ENCODE measurements at places on chromosomes 11 and 22.

GRCh38 chr11:71472941-71473792, 20.2 kb downstream of the NADSYN1 start:
- no peak for DNase-seq

DNA sequence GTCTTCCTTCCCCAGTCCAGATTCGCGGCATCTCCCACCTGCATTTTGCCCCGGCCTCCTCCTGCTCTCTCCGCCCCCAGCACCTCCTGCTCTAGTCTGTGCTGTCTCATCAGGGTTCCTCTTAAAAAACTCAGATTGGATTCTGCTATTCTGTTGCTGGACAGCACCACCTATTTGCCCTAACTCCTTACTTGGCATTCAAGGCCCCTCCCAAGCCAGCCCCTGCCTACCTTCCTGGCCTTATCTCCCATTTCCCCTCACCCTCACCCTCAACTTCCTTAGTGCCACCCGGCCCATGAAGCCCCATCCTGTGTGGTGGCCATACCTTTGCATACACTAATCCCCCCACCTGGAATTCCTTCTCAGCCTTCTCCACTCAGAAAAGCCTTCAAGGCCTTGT, 59.9 kb upstream of the PRDM11 start:
- no peak for DNase-seq

DNA sequence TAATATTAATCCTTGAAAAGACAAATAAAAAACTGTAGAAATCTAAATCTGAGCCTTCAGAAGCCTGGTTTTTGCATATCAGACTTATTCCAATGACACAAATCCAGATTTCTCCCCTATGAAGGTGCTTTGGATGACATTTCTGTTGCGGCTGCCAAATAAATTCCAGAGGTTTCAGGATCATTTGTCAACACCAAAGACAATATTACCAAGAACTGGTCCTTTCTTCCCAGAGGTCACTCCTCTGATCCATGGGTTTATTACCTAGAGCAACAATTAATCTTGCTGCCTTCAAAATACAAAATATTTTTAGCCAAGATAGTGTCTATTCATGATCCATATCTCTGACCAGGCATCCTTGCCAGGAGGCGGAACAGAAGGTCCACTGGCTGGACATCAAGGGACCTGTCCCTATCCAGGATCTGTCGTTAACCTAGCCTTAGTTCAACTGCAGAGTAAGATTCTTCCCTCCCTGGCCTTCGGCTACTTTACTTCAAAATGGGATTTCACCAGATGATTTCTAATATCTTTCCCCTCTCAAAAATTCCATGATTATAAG, 4.9 kb downstream of the CADM1 start:
- DNase-seq: peak; percentile 13

GRCh38 chr11:114134870-114135269, 75.4 kb downstream of the ZBTB16 start:
- no peak for DNase-seq

GRCh38 chr11:2157294-2158040, 3.5 kb downstream of the INS start:
- DNase-seq: no peak

GRCh38 chr22:47049078-47049624, 286.7 kb downstream of the TBC1D22A start:
- DNase-seq: no peak

DNA sequence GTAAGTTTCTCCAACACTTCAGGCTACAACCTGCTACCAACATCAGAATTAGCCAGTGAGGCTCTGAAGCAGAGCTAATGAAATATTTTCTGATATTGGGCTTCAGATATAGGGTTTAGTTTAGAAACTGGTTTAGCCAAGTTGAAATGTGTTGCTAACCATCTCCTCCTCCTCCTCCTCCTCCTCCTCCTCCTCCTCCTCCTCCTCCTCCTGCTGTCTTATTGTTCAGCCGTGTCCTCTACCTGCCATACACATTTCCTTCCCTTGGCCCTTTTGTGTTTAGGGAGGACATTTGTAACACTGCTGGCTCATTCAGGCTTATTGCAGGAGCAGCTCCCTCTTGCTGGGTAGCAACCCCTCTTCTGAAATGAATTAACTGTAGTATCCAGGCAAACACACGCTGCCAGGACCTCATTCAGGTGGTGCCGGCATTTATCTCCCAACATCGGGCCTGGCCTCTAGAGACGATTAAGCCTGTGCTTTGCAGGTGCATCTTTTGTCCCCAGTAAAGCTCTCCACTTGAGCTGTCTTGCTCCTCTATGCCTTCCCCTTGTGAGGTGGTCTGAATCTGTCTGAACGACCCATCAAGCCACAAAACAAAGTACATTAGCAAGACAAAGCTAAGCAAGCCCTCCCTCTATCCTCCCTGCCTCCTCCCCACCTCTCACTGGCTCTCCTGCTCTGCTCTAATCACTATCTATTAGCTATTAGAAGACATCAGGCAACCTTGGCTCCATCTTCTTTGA, 82.9 kb downstream of the KCNJ1 start:
- DNase-seq: no peak

GRCh38 chr11:128504486-128504885, 82.9 kb downstream of the ETS1 start:
- DNase-seq: no peak

GRCh38 chr11:64243236-64243854, 2.5 kb downstream of the FKBP2 start:
- DNase-seq: no peak

GRCh38 chr11:64522036-64522435, 69.0 kb upstream of the SLC22A12 start:
- DNase-seq: no peak

DNA sequence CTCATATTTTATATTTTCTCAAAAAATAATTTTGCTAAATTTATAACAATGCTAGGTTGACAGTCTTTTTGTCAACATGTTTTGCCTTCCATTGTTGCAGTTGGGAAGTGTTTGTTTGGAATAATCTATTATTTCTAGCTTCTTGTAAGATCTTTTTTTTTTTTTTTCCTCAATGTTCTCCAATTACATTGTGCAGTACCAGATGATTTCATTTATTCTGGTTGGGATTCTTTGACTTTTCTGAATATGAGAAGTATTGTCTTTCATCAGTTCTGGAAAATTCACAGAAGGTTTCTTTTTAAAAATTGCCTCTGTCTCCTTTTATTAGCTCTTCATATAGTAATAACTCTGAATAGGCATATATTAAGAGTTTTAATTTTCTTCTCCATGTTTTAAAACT, 245.4 kb downstream of the DYNC2H1 start:
- DNase-seq: no peak

DNA sequence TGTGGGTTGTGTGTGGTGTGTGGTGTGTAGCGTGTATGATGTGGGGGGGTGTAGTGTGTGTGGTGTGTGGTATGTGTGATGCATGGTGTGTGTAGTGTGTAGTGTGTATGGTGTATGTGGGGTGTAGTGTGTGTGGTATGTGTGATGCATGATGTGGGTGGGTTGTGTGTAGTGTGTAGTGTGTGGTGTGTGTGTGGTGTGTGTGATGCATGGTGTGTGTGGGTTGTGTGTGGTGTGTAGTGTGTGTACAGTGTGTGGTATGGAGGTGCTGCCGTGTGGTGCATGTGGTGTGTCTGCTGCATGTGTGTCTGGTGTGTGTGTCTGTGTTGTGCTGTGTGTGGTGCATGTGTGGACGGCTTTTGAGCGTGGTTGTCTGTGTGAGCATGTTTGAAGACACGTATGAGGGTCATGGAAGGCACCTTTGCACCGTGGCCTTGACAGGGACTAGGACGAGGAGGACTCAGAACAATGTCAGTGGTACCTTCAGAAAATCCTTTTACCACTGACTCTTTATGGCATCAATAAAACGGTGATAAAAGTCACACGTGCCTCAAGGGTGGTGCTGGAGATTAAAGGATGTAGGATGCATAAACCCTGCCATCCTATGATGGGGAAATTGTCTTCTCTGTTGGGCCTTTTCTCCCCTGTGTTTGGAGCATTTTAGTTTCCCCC, 328.7 kb upstream of the B3GAT1 start:
- no peak for DNase-seq

DNA sequence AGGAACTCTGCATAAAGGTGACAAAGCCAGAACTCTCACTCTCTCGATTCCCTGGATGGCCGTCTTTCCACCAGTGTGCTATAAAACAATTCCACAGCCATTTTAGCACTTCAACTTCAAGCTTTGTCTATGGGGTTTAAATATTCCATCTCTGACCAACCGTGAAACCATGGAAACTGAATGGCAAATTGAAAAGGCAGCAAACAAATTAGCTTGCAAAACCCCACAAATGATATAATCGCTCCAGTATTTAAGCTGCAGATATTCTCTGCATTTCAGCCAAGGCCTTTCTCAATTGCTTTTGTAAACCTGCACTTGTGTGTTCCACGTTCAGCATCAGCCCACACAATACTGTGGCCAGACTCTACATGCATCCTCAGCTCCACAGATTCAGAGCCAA, 131.7 kb upstream of the ISX start:
- no peak for DNase-seq

- no peak for DNase-seq
Observed at GRCh38 chr11:128852327-128853023, 14.6 kb downstream of the KCNJ1 start.

- peak; percentile 79 for DNase-seq
Observed at GRCh38 chr11:87352759-87353707, 315.3 kb downstream of the TMEM135 start.

DNA sequence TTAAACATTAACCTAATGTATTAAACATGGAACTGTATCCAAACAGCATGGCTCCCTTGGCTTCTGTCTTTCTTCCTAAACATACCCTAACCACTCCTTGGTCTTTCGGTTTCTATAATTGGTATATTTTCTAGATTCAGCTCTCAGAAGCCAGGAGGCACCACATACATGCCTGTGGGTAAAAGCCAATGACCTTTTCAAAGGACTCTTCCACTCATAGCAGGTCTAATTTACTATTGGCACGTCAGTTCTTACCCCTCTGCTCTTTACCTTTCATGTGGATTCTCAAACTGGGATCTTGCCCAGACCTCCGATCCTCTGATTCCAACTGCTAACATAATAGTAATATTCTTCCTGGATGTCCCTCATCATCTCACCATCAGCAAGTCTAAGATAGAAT, 835.1 kb downstream of the NTM start:
- no peak for DNase-seq

- no peak for DNase-seq
Observed at GRCh38 chr22:22552630-22553029, 6.4 kb downstream of the PRAME start.

DNA sequence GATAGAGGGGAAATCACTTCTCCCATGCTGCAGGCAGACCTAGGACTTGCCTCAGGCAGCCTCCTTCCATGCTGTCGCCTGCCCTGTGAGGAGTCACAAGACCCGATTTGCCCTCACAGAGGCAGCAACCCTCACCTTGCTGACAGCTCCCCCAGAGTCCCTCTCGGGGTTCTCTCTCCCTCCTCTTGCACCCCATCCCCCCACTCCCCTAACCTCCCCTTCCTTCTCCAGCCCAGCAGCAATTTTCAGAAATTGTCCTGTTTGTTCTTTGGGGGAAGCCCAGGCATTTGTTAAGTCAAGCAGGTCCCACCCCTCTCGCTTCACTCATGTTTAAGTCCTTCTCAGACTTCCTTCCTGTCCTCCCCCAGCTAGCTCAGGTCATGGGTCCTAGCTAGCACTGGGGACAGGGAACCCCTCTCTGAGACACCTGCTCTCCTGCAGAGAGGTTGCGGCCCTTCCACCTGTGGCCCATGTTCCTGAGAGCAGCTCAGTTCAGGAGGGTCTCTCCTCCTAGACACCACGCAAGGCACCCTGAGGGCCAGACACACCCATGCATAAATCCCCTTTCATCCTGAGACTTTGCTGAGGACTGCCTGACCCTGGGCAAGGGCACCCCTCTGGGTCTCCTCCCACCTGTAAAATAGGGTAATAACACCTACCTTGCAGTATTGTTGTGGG, 6.3 kb upstream of the FXYD2 start:
- no peak for DNase-seq

GRCh38 chr11:70736461-70736860, 338.1 kb downstream of the CTTN start:
- DNase-seq: no peak

DNA sequence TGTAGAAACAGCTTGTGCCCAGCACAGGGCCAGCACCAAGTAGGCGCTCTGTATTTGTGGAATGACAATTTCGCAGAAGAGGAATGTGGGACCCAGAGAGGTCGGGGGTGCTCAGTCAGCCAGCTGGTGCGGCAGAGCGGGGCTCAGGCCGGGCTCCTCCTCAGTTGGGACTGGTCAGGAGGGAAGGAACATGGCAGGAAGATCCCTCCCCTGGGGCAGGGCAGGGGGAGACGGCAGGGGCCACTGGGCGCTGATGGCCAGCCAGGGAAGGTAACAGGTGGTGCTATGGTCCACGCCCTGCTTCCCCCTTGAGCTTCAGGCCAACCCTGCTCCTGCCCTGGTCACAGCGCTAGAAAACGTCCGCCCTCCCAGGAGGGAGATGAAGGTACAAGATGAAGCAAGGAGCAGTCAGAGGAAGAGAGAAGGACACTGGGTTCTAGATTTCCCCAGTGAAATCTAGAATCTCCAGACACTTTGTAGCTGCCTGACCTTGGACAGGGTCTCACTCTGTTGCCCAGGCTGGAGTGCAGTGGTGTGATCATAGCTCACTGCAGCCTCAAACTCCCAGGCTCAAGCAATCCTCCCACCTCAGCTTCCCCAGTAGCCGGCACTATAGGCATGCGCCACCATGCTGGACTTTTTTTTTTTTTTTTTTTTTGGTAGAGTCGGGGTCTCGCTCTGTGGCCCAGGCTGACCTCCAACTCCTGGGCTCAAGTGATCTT, 13.5 kb upstream of the SPI1 start:
- DNase-seq: no peak

DNA sequence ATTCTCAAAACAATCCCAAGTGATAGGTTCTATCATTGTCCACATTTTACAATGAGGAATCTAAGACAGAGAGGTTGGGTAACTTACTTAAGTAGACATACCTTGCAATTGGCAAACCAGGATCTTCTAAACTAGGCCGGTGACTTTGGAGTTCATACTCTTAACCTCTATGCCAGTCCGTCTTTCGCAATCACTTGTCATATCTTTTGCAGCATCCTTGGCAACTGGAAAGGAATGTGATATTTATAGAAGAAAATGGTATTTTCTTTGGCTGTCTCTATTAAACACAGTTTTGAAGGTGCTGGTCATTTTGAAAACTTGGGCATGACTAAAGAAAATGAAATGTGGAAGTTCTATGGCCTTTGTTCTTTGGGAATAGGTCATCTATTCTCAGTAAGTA, 556.5 kb downstream of the NELL1 start:
- no peak for DNase-seq

DNA sequence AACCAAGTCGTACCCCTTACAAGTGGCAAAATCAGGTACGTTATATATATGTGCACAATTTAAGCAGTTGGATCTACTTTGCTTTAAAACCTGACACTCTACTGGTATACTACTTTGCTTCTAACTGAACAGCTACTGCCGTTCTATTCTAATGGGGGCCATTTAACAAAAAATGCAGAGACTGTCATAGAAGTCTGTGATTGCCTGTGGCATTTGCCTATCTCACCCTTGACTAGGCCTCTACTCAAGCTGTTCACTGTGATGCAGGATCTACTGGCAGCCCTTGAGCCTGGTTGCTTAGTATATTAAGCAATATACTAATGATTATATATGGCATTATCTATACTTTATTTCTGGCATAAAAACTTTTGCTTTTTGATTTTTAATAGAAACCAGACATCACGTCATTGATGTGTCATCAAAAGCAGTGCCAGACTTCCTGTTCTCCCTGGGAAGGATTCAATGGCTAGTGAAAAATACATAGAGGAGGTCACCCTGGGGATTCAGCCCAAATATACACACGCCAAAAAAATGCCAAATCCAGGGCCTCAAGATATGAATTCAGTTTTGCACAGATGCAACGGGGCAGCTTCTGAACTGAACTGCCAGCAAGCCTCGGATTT, 40.0 kb upstream of the FIBIN start:
- DNase-seq: no peak

GRCh38 chr11:3022982-3023381, 30.9 kb upstream of the NAP1L4 start:
- DNase-seq: no peak

GRCh38 chr11:16097543-16097942, 258.8 kb downstream of the SOX6 start:
- DNase-seq: no peak
